ENCODE measurements at places on chromosomes 4 and X.

- DNase-seq = no peak
These were observed 5.8 kb downstream of the ITM2A start for GRCh38 chrX:79361192-79361870.

DNA sequence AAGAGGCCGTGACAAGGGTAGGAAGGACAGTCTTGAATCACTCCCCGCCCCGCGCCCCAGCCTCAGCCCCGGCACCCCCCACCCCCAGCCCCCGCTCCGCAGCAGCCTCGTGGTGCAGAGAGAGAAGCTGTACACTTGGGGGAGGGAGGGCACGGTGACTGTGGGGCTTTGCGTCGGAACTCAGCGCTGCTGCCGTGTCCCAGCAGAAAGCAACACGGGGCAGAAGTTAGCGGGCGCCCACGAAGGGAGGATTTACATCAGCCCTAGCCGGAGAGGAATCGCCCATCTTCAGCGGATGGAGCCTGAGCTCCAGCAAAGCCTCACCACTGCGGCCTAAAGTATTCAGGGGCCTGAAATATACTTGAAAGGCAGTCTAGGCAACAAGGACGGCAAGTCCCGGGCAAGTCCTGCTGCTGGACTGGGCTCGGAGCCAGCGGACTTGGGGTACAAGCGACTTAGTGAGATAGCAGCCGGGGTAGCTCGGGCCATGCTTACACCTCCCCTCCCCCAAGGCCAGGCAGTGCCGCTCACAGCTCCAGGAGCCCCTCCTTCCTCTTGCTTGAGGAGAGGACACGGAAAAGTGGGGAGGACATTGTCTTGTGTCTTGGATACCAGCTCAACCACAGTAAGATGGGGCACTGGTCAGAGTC, 18.5 kb upstream of the OPN1LW start:
- no peak for DNase-seq

DNA sequence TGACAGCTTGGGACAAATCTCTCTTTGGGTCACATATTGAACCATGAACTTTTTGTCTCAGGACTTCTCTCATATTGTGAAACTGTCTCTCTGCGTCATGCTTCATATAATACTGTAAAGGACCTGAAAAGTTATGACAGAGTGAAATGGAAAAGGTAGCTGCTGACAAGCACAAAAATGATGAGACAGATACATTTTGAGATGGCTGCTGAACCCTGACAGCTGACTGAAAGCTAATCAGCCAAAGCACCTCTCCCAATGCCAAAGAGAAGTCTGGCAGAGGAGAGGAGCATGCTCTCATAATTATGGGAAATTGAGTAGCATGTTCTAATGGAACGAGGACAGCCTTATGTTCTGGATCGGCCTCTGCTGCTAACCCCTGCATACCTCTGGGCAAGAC, 873.4 kb upstream of the ADGRL3 start:
- no peak for DNase-seq

DNA sequence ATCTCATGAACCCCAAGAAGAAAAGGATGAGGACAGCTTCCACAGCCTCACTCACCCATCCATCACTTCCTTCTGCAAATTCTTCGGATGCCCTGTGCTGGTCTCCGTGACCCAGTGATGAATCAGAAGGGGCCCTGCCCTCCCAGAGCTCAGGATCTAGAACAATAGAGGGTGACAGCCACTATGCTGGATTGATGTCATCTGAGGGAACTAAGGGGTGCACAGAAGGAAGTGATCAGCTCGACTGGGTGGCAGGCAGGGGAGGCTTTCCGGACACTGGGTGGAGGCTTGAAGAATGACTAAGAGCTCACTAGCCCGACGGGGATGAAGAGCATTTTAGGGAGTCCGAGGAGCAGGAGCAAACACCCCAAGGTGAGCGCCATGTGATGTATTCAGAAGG, 1.4 kb upstream of the ZNF185 start:
- no peak for DNase-seq

DNA sequence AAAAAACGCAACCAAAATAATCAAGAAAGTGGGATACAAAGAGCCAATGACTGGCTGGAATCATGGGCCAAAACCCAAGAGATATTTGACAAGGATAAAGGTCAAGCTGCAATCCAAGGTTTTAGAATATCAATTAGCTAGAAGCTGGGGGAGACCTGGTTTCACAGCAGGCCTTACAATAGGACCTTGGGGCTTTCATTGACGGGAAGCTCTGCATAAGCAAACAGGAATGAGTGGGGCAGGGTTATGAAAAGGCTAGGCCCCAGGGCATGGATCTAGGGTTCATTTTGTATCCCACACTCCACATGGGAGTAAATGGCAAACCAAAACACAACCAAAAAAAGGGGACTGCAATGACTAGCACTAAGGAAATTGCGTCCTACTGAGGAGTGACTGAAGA, 215.3 kb downstream of the HS6ST2 start:
- no peak for DNase-seq

GRCh38 chrX:11085305-11085704, 25.8 kb upstream of the HCCS start:
- DNase-seq = no peak

GRCh38 chr4:152175586-152175985, 360.3 kb downstream of the FBXW7 start:
- DNase-seq = no peak

GRCh38 chrX:51614353-51615012, 4.2 kb downstream of the CENPVL3 start:
- peak; percentile 43 for DNase-seq

DNA sequence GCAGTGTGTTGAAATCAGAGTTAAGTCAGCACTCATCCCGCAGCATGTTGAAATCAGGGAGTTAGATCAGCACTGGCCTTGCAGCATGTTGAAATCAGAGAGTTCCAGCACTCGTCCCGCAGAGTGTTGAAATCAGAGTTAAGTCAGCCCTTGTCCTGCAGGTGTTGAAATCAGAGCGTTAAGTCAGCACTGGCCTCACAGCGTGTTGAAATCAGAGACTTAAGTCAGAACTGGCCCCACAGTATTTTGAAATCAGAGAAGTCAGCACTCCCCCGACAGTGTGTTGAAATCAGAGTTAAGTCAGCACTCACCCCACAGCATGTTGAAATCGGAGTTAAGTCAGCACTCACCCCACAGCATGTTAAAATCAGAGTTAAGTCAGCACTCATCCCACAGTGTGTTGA, 10.9 kb upstream of the UVSSA start:
- DNase-seq = no peak

- no peak for DNase-seq
These were observed 13.7 kb downstream of the LINC00632 start for GRCh38 chrX:140723121-140723715.

GRCh38 chr4:16431866-16432265, 205.6 kb upstream of the TAPT1 start:
- no peak for DNase-seq

DNA sequence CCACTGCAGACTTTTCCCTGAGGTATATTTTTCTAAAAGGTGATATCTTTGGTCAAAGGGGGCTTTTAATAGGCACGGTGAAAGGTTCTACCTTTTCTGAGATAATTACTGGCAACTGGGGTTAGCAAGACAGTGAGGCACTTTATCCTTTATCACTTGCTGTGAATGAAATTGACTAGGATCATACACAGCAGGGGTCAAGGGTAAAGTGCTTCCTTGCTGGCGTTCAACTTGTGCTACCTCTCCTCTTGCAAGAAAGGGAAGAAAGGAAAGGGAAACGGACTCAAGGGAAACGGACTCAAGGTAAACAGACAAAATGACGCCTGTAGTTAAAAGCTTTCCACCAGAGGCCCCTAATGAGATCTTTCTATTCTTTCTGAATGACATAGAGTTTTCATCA, 78.6 kb upstream of the RAPGEF2 start:
- DNase-seq = no peak

- DNase-seq = no peak
These were observed 28.2 kb upstream of the CENPU start for GRCh38 chr4:184762100-184762499.

GRCh38 chrX:121150217-121150616, 102.8 kb downstream of the GLUD2 start:
- DNase-seq = no peak

DNA sequence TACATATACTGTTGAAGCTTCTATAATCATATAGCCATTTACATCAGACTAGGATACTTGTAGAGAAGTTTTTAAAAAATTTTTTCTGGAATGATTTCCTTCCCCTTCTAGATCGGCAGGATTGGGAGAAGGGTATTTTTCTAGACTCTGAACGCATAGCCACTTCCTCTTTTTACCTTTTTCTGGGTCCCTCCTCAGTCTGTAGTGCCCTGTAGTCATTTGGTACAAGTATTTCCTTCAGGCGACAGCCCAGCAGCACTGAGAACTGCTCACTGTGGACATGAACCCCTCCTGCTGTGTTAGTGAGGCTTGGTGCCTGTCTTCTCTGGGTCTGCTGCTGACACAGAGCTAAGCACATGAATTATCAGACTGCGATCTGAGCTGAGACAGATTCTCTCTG, 255.4 kb downstream of the ARHGAP10 start:
- DNase-seq = no peak

- DNase-seq = no peak
These were observed 45.8 kb upstream of the ITM2A start for GRCh38 chrX:79412972-79413371.

DNA sequence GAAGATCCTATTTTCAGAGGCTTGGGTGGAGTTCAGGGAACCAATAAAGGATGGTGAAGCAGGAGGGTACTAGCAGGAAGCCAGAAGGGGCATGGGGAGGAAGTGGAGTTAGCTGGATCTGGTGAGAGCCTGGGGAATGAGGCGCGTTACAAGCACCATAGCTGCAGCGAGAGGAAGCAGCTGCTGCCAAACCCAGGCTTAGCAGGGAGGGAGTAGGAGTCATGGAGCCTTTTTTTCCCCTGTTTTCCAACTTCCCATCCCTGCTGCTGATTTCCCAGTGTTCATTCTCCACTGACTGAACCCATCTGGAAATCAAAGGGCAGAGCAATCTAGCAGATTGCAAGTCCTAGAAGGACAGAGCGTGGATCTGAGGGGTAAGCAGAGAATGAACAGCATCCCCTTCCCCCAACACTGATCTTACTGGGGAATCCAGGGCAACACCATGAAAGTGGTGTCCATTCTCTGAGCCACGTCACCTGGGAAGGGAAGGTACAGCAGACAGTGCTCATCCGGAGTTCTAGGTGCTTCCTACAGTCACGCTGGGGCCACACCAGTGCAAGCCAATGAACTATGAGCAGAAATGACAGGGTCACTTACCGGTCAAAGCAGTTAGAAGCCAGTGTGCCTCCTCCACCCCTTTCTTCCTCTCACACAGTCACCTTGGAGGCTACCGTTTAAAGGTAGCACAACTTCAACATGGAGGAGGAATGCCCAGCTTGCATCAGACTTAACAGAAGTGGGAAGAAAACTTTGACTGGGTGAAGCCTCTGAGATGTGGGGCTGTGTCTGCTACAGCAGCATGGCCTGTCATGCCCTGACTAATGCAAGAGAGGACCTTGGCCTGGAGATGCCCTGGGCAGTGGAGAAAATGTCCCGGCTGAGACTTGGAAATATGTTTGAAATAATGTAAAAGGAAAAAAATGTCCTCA, 36.7 kb downstream of the SMIM20 start:
- no peak for DNase-seq

DNA sequence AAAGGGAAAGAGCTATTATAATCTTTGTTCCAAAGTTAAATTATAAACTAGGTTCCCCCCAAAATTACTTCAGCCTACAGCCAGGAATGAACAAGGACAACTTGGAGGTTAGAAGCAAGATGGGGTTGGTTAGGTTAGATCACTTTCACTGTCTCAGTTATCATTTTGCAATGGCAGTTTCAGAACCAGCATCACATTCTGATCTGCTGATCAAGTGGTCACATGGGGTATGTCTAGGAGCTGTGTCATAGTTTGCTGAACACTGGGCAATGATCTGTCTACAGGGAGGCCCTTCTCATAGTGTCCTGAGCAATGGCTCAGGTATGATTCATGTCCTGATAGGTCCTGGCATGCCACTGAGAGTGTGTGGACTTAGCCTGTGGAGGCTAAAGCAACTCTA, 41.6 kb upstream of the XIAP start:
- no peak for DNase-seq

DNA sequence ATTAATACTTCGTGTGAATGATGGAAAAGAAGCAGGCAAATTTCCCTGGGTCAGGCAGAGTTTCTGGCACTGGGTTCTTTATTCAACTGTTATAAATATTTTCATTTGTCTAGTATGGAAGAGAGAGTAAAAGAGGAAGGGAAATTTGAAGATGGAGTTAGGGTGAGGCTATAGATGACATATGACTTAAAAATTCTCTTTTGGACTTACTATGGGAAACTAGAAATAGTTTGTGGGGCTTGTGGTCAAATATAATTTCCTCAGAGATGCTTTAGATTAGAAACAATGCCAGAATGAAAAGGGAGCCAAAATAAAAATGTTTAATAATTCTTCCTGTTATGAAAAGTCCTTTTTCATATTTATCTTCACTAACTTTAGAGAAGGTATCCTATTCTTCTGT, 103.2 kb downstream of the GC start:
- DNase-seq = no peak

DNA sequence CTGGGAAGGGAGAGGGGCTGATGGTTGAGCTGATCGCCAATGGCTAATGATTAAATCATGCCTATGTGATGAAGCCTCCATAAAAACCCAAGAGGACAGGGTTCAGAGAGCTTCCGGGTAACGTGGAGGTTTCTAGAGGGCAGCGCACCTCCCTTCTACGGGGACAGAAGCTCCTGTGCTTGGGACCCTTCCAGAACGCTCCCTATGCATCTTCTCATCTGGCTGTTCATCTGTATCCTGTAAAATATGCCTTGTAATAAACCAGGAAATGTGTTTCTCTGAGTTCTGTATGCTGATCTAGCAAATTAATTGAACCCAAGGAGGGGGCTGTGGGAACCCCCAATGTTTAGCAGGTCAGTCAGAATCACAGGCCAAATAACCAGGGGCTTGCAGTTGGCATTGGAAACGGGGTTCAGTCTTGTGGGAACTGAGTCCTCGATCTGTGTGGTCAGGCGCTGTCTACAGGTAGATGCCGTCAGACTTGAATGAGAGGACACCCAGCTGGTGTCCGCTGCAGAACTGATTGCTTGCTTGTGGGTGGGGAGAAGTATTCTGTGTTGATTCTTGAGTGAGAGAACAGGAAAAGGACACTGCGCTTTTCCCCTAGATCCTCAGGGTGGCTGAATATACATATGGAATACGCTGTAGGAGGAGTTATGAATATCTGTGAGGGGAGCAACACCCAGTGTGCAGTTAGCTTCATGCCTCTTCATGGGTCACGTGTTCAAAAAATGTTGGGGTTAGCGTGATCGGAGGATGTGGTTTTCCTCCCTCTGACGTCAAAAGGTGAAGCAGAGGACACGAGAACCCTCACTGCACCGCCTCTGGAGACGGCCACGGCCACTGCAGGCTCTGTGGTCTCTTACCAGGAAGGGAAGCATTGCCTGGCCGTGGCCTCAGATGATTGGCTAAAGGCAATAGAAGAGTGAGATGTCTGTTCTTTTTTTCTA, 29.2 kb downstream of the HTT-AS start:
- DNase-seq = no peak

DNA sequence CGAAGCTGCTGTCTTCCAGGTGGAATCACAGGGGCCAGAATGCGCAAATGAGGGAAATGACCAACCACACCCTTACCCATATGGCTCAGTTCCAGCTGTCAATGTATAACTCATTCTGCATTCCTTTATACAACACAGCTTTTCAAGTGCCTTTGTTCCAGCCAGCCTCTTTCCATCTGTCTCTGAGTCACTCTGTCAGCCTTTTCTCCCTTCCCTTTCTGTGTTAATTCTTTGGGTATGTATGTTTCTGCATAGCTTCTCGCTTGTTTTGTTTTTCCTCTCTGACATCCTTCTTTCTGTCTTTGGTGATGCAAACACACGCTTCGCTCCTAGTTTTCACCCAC, 54.5 kb downstream of the RS1 start:
- DNase-seq = peak; percentile 3

GRCh38 chrX:116290359-116290758, 119.8 kb downstream of the AGTR2 start:
- no peak for DNase-seq

GRCh38 chr4:56654238-56654632, 26.9 kb downstream of the HOPX start:
- DNase-seq = no peak
